ENCODE measurements at places on chromosomes 6 and 20.
A peak's percentile ranks its signal among the peaks of the same experiment; 100 is the strongest.

GRCh38 chr20:40617594-40617993, 71.4 kb downstream of the MAFB start:
- no peak for DNase-seq

DNA sequence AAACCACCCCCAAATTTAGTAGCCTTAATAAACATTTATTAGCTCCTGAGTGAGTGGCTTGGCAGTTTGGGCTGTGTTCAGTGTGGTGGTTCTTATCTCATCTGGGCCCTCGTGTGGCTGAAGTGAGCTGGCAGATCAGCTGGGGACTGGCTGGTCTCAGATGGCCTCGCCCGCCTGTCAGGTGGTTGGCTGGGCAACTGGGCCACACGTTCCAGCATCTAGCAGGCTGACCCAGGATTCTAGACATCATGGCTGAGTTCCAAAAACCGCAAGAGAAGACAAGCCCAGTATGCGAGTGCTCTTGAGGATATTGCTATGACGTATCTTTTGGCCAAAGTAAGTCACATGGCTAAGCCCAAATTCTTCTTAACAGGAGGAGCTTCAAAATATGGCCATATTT, 28.9 kb downstream of the EIF2S2 start:
- DNase-seq: peak; percentile 26

- no peak for DNase-seq
These were observed 25.0 kb downstream of the TGM6 start for GRCh38 chr20:2405693-2406065.

DNA sequence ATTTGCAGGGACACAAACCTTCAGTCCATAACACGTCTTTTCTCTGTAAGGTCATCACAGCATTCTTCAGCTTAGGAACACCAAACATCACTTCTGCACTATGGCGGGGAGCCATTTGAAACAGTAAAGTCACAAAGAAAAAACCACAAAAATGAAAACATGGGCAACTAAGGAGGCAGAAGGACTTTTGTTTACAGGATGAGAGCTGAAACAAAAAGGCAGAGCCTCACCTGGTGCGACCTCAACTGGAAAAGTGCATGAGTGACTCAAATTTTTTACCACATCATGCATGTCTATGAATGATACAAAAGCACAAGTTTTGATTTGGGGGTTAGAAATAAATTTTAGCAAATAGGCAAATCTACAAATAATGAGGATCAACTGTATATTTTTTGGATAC, 68.2 kb upstream of the TNFAIP3 start:
- DNase-seq: no peak

DNA sequence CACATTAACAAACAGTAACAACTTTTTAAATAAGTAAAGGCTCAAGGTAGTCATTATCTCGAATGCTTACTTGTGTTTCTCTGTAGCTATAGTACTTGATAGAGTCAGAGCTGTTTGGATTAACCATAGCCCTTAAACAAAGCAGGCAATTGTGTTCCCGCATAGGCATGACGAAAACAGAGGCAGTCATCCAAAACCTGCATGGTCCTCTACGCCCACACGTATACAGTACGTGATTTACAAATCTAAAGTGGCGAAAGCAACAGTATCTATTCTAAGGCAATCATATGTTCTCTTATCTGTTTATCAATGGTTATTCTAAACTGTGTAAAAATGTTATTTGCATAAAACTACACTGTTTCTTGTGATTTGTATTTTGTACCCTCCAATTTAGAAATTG, 31.8 kb downstream of the HFE start:
- peak; percentile 73 for DNase-seq

GRCh38 chr6:155158030-155158843, 105.6 kb upstream of the CLDN20 start:
- no peak for DNase-seq

DNA sequence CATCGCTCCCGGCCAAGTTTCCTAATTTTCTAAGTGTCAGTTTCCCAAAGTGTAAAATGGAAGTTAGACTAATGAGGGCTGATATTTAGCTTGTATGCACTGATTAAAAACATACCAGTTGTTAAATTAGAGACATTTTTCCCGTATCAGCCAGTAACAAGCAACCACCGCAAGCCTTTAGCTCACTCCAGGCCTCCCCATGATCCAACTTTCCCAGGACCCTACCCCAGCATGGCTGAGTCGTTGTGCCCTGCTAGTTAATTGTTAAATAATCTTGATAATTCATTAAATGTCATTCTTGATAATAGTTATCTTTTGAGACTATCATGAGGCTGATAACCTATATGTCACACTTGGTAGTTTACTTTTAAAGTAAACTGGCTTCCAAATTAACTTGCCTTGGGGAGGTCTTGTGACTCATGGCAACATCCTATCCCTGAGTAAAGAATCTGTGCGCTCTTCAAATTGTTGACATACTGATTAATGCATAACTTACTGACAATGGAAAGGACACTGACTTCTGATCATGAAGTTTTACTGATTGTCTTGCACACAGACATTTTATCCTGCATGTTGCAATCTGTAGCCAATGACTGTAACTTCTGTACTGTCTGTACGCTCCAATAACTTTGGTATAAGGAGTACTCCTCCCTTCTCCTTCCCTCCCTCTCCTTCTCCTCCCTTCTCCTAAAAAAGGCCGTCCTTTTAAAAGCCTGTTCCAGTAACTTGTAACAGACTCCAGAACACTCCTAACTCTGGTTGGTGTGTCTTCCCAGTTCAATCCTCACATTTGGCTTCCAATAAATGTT, 6.3 kb upstream of the GTF3C6 start:
- no peak for DNase-seq

GRCh38 chr6:101847690-101848089, 454.2 kb downstream of the GRIK2 start:
- no peak for DNase-seq

DNA sequence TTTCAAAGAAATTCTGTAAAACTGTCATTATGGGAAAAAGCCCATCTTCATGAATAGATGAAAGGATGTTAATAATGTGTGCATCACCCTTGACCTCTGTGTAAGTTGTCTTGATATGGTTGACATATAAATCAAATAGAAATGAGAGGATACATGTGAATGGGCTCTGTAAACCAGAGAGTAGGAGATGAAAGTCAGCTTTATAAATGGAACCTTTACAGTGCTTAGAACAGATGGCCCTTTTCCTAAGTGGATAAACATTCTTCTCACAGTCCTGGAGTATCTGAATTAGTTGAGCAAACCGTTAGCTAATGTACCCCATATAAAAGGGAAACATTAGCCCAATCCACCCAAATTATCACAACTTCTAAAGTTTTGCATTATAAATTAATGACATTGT, 57.5 kb downstream of the MYLK4 start:
- no peak for DNase-seq

- no peak for DNase-seq
These were observed 25.2 kb downstream of the MAP7 start for GRCh38 chr6:136524936-136525413.

- DNase-seq: no peak
These were observed 21.6 kb upstream of the TMEM217 start for GRCh38 chr6:37279366-37280134.

DNA sequence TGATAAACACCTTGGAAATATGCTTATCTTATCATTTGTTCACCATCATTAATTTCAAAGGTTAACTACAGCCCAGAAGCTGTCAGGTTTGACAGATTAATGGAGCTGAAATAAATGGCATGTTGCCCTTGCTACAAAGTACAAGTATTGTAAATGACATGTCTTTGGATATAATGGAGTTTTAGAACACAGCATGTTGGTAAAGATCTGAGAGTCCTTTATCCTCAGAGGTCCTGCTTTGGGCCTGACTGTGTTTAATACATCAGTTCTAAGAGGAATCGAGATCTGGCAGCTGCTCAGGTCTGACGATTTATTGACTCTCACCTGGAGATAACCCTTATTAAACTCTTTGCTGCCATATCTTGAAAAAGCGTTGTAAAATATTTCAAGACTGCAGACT, 222.7 kb upstream of the OPRM1 start:
- DNase-seq: no peak

GRCh38 chr6:2216794-2217383, 28.5 kb downstream of the GMDS start:
- DNase-seq: no peak

- DNase-seq: no peak
These were observed 6.5 kb upstream of the BTN3A2 start for GRCh38 chr6:26358511-26358981.

DNA sequence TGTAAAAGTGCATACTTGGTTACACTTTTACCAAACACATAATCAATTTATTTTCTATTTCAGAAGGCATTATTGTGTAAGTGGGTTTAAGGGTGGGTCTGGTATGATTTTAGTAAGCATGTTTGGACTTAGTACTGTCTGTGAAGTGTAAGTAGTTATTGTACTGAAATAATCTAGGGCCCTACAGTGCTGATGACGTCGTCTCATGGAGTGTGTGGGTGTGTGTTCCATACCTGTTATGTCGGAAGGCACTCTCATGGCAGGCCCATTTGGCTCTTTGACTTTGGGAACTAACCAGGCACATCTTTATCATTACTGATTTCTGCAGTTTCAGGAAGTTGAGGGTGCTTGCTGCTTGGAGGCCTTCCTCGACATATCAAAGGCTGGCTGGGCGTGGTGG, 155.1 kb downstream of the SASH1 start:
- DNase-seq: no peak

DNA sequence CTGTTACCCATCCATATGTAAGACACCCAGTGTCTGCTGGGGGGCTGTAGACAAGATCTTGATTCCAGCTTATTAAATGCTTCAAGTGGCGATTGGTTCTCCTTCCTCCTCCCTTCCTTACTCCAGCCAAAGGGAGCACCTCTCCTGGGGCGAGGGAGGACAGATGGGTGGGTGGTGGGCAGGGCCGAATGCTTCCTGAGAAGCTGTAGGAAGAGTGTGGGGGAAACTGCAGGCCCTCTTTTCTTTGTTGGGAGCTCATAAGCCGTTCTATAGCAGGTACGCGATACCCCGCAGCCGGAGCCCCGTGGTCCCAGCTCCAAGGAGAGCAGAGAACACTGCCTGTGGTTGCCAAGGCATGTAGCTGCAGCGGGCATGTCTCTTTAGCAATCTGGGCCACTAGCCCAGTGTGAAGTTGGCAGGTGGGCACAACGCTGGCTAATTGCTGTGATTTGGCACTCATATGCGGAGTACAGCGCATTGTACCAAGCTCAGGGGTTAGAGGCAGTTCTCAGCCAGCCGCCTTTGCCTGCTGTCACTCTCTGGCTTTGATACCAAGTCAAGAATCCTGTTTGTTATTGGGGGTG, 14.7 kb upstream of the KCNG1 start:
- DNase-seq: no peak

GRCh38 chr20:9838035-9838377, 870 bp downstream of the PAK5 start:
- DNase-seq: peak; percentile 83

GRCh38 chr20:10402938-10403608, 30.9 kb downstream of the MKKS start:
- DNase-seq: no peak

DNA sequence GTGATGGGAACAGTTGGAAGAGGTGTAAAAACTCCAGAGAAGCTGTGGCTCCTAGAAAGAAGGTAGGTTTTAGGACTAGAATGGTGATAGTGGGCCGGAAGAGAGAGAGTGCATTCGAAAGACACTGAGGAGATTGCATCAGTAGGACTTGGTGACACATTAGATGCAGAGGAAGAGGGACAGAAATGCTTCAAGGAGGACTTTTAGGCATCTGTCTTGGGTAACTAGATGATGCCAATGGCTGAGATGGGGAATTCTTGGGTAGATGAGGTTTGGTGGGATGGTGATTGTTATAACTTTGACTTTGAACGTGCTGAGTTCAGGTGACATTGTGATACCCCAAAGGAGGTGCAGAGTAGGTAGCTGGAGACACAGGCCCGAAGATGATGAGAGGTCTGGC, 196.5 kb downstream of the GMPR start:
- DNase-seq: no peak

DNA sequence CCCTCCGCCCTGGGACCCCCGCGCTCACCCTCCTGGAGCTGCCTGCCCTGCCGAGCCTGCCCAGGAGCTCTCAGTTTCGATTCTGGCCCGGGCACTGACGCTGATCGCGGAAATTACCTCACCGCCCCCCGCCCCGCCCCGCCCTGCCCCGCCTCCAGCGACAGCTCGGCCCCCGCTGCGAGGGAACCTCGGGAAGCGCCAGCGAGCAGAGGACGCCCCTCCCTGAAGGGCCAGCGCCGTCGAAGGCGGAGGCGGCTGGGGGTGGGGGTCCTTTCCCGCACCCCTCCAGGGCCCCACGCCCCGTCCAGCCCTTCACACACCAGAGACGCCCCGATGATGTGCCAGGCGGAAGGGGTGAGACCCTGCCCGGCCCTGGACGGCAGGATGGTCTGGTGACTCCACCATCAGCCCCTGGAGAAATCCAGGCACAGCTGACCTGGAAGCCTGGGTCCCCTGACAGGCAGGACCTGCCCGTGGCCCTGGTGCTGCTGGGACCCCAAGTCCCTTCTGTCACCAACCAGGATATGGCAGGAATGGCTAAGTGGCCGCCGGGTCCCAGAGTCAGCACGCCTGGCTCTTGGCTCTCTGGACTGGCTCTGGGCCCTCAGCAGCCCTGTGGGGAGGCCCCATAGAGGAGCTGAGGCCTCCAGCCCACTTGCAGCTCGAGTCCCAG, at the start of gene HELZ2:
Gene HELZ2, minus strand, starts transcription at position 84 of the 673 bp plus-strand sequence. CDS start 1,854 bp downstream, outside the sequence.
- peak; percentile 38 for DNase-seq

DNA sequence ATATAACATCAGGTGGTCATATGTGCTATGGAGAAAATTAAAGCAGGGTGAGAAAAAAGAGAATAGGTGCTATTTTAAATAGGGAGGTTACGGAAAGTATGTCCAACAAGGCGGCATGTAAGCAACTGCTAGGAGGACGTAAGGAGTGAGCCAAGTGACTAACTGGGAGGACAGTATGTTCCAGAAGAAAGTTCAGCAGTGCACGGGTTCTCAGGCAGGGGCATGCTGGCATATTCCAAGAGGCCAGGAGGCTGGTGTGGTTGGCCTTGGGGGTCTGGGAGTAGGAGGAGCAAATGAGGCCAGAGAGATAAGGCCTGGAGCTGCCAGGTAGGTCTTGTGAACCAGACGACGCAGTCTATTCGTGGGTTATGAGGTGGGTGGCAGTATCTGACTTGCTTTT, 112.4 kb downstream of the ARMC2 start:
- no peak for DNase-seq

- peak; percentile 47 for DNase-seq
These were observed 8.1 kb upstream of the OCSTAMP start for GRCh38 chr20:46558511-46558959.

GRCh38 chr6:7311176-7311575, 1.8 kb downstream of the SSR1 start:
- DNase-seq: no peak

GRCh38 chr20:62779417-62779685, 16.9 kb upstream of the MRGBP start:
- no peak for DNase-seq

- no peak for DNase-seq
These were observed 54.0 kb upstream of the PTPRK start for GRCh38 chr6:128574402-128574801.

- DNase-seq: no peak
These were observed 56.9 kb upstream of the CD2AP start for GRCh38 chr6:47420394-47421371.

GRCh38 chr6:137705160-137706082, 161.6 kb upstream of the TNFAIP3 start:
- no peak for DNase-seq

- peak; percentile 23 for DNase-seq
These were observed 85.9 kb downstream of the CRYBG1 start for GRCh38 chr6:106446287-106446885.

All from NCI-H510A treated with DMSO at 0.1 percent for 48 hours (cell line).